ENCODE measurements at places on chromosomes 1 and 21.
A peak's percentile ranks its signal among the peaks of the same experiment; 100 is the strongest.

- no peak for DNase-seq
Observed at GRCh38 chr1:221714227-221715152, 27.4 kb downstream of the DUSP10 start.

DNA sequence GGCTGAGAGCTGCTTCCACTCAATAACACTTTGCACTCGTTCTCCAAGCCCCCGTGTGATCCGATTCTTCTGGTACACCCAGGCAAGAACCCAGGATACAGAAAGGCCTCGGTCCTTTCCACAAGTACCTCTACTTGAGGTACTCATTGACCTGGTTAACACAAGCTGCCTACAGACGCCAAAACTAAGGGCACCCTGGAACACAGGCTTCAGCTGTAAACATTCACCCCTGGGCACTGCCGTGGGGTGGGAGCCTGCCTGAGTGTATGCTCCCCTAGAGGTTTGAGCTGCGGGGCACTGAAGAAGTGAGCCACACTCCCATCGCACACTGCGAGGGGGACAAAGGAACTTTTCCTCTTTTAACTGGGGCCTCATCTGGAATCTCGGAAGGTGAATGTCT is 30.5 kb downstream of the LRRC3 start:
- no peak for DNase-seq

- peak; percentile 8 for DNase-seq
Observed at GRCh38 chr1:52460694-52461093, 56.3 kb downstream of the PRPF38A start.

DNA sequence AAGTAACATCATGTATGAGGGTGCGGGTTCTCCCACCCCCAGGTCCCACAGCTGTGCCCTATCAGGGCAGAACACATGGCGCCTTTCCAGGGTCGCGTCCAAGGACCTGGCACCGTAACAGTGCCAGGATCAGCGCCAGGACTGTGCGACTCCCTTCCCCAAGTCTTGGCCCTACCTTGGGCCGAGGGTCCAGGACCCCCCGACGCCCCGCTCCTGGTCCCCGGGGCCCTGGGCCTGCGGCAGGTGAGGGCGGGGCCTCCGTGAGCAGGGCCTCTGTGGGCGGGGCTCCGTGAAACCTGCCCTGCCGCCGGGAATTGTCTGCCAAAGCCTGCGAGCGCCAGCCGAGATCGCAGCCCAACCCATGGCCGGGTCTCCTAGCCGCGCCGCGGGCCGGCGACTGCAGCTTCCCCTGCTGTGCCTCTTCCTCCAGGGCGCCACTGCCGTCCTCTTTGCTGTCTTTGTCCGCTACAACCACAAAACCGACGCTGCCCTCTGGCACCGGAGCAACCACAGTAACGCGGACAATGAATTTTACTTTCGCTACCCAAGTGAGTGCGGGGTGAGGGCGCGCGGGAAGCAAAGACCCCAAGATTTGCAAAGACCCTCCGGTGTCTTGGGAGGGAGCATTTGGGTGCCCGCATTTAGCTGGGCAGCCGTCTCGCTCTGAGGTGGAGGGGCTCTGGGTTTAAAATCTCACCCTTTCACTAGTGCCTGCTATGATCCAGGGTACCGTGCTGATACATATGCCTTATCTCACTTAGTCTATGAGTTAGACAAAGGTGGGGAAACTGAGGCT is at the start of gene RHBG:
TSS of gene RHBG (plus strand) at position 323 of the 796 bp plus-strand sequence. CDS start at position 362, 39 bp downstream.
- DNase-seq: no peak

DNA sequence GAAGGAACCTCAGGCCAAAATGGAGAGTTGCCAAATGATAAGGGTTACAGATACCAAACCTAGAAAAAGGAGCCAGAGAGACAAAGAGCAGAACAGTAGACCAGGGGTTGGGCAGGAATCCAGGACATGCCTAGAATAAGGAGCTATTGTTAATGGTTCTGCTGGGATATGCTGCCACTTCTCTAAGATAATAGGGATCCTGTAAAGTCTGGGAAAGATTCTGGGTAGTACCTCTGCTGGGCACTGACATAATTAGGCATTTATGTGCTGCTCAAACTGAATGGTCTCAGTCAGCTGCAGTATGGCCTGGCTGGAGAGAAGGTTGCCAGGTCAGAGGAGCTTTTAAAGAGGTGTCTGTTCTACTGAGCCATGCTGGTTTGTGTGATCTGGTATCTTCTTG is 19.9 kb upstream of the NRIP1 start:
- DNase-seq: no peak

- DNase-seq: no peak
Observed at GRCh38 chr1:9730096-9730901, 78.8 kb downstream of the PIK3CD start.

- no peak for DNase-seq
Observed at GRCh38 chr1:113930499-113931161, 1.5 kb downstream of the HIPK1 start.

DNA sequence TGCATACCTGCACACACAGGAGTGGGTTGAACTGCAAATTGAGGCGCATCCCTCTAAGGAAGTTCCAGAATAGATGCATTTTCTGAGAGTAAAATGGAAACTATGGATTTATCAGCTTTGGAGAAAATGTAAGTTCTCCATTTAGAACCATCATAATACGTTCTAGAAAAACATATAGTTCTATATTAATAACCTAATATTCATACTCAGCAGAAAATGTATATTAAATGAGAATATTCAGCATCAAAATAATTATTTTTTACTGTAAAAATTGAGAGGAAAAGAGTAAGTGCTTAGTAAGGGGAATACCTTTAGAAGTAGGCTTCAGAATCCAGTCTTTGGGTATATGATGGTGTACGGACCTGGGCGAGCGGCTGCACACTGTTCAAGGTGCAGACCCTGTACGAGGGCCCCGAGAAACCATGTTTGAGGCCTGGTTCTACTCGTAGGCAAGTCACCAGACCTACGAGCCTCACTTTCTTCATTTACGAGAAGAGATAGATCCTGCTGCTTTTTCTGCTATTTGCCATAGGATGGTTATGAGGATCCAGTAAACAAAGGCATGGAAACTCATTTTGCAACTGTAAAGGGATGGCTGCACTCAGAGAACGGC is 6.8 kb downstream of the CD247 start:
- DNase-seq: no peak

DNA sequence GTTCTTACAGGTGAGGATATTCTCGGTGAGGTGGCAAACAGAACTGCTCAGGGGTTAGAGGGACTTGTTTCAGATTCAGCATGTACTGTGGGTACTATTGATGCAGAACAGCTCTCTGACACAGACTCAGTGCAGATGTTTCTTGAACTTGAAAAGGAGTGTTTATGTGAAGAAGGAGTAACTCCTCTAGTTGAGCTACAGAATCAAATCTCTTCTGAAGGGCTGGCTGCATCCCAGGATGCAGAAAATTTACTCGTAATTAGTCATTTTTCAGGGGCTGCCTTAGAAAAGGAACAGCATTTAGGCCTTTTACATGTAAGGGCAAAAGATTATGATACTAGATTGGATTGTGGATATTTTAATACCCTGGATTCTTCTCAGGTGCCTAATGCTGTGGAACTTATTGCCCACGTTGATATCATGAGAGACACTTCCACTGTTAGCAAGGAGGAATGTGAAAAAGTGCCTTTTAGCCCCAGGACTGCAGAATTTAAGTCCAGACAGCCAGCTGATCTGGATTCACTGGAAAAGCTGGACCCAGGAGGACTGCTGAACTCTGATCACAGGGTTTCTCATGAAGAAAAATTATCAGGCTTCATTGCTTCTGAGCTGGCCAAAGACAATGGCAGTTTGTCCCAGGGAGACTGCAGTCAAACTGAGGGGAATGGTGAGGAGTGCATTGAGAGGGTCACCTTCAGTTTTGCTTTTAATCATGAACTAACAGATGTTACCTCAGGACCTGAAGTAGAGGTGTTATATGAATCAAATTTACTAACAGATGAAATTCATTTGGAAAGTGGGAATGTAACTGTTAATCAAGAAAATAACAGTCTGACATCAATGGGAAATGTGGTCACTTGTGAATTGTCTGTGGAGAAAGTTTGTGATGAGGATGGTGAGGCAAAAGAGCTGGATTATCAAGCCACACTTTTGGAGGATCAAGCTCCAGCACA is 79.6 kb upstream of the BMP8A start:
- DNase-seq: no peak
